Cortex of kidney (tissue), 1 donor: ENCODE measurements at places on chromosomes 4 and X.

- DNase-seq: no peak
These were observed 15.3 kb downstream of the KDR start for GRCh38 chr4:55110131-55110530.

- no peak for DNase-seq
These were observed 188.6 kb downstream of the COMMD8 start for GRCh38 chr4:47274901-47275300.

GRCh38 chrX:27446423-27446822 is 16.7 kb downstream of the PPP4R3C start:
- DNase-seq: no peak

DNA sequence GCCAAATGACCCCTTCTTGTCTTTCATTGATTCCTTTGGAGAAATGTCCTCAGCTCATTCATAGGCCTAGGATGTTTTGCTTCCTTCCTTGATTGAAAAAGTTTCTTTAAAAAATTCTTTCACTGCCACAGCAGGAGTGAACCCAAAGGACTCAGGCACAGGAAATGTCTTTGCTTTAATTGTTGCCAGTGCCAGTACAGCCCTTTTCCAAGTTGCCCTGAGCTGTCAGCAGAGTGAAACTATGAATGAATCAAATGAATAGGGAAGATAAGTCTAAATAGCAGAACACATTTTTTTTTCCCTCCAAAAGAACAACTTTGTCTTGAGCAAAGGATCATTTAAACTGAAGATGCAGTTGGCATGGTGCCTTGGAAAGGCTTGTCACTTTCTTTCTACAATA is 63.8 kb upstream of the SLC4A4 start:
- DNase-seq: no peak

DNA sequence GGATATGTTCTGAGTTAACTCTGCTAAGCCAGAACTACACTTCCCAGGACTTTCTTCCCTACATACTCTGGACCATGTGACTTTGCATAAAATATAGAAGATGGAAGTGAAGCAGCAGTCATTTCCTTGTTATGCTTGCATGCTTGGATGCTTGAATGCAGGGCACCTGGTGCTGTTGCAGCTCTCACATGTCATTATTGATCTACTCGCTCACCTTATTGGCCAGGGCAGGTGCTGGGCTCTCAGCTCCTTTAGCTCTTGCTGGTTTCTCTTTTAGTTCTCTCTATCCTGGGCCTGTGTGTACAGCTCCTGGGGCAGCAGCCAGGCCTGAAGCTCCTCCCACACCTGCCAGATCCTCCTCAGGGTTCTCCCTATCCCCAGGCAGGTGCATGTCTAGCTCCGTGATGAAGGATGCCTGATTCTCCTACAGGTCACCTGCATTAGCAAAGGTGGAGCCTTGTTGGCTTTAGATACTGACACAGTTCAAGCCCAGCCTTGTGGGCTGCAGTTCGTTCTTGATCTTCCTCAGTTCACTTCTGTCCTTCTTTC is 53.3 kb downstream of the MED28 start:
- no peak for DNase-seq

GRCh38 chr4:7879127-7879526 is 60.5 kb downstream of the AFAP1 start:
- no peak for DNase-seq

GRCh38 chr4:149631629-149632028 is 184.0 kb downstream of the IQCM start:
- DNase-seq: no peak

DNA sequence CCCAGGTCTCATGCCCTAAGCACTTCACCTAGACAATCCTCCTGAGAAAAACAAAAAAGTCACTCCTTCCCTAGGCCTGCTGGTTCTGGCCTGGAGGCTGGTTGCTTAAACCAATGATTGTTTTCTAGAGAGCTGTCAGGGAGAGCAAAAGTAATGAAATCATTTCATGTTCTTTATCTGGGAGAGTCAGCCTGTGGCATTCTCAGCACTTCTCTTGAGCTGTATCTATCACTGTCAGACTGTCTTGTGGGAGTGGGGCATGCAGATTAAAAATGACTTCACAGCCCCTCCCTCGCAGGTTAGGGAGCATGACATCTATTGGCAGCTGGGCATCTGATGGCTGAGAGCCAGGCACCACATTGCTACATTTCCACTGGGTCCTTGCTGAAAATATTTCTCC is 20.4 kb upstream of the TMEM154 start:
- no peak for DNase-seq

DNA sequence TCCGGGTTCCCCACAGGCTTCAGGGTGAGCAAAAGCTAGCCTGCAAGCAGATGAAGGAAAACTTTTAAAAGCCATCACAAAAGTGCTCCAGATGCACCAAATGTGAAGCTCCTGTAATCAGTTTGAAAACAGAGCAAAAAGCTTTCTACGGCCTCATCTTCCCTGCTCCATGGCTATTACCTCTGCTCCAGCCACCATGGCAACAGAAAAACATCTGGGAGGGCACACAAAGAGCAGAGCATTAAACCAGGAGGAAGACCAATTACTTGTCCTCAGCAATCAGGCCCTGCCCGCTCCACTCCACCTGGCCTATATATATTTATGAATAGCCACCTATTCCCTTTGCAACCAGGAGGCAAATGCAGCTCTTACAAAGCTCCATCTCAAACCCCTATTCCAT is 33.6 kb downstream of the TMEM154 start:
- no peak for DNase-seq

DNA sequence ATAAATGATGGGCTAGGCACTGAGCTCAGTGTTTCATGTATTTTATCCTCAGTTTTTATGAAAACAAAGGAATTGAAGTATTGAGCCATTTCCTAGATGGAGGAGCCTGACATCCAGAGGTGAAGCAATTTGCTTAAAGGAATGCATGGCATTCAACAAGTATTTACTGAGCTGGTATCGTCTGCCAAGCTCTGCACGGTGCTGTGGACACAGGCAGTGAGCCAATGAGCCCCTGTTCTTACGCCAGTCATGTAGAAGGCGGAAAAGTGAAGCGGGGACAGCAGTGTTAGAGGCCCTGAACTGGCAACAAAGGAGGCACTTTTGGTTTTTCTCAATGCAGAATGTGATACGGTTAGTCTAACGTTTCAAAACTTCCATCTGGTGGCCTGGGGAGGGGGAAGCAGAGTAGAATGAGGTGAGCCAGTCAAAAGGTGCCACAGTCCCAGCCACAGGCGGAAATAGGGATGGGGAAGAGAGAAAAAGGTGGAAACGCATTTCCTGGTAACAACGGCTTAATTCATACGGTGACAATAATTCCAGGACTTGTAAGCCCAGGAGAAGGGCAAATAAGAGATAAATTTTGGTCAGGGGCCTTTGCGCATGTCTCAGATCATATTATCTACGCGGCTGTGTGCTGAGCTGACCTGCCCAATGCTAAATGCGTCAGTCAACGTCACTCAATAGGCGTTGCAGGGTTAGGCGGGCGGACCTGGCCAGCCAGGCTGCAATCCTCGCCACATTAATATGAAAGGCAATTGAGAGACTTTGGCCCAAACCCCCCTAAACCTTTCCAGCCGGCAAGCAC is 133.9 kb downstream of the AFAP1 start:
- no peak for DNase-seq

- no peak for DNase-seq
These were observed 53.3 kb downstream of the JADE1 start for GRCh38 chr4:128862608-128863311.

DNA sequence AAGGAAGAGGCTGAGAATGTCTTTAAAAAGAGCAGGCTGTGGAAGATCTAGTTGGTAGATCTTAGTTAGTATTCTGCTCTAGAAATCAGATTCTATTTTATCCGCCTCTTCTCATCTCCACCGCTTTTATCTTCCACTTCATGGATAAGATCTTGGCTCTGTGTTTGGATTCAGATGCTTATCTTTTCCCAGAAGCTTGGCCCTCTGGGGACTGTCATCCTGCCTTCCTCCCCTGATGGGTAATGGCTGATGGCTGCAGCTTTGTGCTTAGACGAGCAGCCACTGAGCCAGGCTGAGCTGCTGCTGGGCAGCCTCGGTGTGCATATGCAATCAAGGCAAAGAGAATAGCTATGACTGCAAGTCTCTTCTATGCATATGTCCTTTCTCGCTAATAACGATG is 23.5 kb downstream of the TRIML1 start:
- DNase-seq: no peak
